ENCODE measurements at places on chromosomes 4 and X.

GRCh38 chr4:189498457-189498856 is 442.2 kb upstream of the FRG1 start:
- no peak for DNase-seq

GRCh38 chr4:26885912-26886274 is 25.3 kb downstream of the STIM2 start:
- no peak for DNase-seq

- no peak for DNase-seq
Observed at GRCh38 chr4:105679186-105679585, 29.3 kb downstream of the INTS12 start.

GRCh38 chrX:109327251-109327650 is 154.6 kb downstream of the GUCY2F start:
- DNase-seq = no peak

DNA sequence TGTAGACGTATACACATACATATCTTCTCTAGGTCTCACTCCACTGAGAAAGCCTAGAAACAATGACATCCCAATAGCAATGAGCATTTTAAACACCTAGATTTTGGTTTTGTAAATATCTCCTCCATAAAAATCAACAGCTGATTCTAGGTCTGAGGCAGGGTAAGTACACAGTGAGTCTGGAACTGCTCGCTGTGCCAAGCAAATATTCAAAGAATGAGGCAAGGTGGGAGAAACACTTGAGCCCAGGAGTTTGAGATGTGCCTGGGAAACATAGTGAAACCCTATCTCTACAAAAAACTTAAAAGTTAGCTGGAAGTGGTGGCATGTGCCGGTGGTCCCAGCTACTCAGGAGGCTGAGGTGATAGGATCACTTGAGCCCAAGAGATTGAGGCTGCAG is 22.2 kb downstream of the ABCG2 start:
- DNase-seq = no peak

Measured in skeletal muscle cell (primary cell).